ENCODE measurements at places on chromosomes 4 and X.

- DNase-seq, result no peak
Observed at GRCh38 chrX:31293409-31293808, 221.6 kb upstream of the FTHL17 start.

GRCh38 chr4:101177154-101177553 lies 170.2 kb downstream of the PPP3CA start:
- no peak for DNase-seq

GRCh38 chr4:32226204-32226603 lies 1506.0 kb downstream of the PCDH7 start:
- DNase-seq, result no peak

GRCh38 chr4:165768281-165768680 lies 104.8 kb upstream of the TLL1 start:
- no peak for DNase-seq

GRCh38 chrX:24862343-24862742 lies 153.4 kb downstream of the ARX start:
- DNase-seq, result no peak

All from ovary (tissue), 10 donors.